ENCODE measurements at places on chromosomes 1 and 21. TPM values are rescaled to one million over a fixed set of nuclear protein-coding genes. Genes with fewer than 3 reads are reported as not detected.

DNA sequence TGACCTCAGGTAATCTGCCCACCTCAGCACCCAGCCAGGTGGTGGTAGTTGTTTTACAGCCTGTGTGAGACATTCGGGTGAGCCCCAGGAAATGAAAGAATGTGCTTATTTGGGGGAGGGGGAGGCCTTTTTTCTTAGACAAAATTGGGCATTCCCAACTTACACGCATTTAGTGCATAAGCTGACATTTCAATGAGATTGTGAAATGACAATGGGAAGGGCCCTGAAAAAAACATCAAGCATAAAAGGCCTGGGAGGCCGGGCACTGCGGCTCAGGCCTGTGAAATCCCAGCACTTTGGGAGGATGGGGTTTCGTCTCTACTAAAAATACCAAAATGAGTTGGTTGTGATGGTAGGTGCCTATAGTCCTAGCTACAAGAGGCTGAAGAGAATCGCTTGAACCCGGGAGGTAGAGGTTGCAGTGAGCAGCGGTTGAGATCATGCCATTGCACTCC is 5.0 kb downstream of the GAS5 start:
- no peak for DNase-seq

DNA sequence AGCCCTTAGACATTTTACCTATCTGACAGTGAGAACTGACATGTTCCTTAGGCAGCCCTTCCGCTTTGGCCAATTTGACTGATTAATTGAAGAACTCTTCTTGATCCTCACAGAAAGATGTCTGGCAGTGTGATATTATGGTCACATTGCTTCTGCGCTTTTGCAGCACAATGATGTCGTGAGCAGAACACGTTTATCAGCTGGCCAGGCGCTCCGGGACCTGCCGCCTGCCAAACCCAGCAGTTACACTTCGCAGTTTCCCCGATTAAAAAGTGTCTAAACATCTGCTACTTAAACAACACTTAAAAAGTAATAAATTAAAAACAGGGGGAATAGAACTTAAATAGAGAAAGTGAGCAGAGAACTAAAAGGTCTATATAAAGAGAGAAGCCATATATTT is 103.5 kb upstream of the ETS2 start:
- peak; percentile 28 for DNase-seq

DNA sequence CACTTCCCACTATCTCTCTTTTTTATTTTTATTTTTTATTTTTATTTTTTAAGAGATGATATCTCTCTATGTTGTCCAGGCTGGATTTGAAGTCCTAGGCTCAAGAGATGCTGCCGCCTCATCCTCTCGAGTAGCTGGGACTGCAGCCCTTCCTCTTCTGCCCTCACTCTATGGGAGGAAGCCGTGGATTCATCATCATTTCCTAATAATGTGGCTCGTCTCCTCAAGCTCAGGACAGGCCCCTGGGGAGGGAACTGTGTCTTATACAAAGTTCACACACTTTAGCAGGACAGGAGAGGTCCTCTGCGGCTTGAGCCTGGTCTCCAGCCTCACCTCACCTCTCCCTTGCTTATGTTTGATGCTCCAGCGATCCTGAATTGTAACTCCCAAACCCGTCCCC is 16.5 kb upstream of the IFFO2 start:
- no peak for DNase-seq

MRPL55 gene
- 53.1 TPM for total RNA-seq

DNA sequence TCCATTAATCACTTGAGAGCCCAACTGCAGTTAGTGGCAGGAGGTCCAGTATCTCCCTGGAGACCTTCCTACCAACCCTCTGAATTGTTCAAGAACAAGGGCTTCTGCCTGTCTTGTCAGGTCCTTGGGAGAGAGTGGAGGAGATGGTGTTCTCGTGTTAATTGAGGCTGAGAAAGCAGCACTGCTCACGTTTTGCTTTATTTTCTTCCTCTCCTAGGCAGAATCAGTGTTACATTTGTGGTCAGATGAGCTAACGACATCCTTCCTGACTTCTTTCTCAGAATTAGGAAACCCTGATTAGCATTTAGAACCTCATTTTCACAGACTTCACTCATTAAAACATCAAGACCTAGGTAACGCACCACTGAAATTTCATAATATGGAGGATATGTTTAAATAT is 26.4 kb upstream of the LRIG2 start:
- DNase-seq, result no peak

PRKCZ gene
- 22.9 TPM for total RNA-seq

GCSAML gene
- total RNA-seq, result 0.17 TPM

DNA sequence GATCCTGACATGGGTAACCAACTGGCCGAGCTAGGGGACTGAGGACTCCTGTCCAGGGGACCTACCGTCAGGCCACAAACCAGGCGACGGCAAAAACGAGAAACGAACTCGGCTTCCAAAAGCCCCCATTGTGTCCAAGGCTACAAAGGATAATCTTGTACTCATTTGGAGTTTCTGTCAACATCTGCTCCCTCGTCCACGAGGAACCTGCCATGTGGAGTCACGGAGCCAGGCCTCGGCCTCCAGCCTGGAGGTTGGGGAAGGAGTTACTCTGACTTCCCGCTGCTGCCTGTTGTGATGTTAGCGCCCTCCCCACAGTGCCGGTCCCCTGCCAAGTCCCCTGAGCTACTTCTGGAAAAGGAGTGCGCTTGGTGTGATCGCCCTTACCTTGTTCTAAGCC is 7.3 kb downstream of the KRTAP10-1 start:
- no peak for DNase-seq

SYTL1 gene
- 2.3 TPM for total RNA-seq

MR1 gene
- total RNA-seq, result 9.0 TPM

GRCh38 chr1:16180291-16180824 is 24.5 kb upstream of the EPHA2 start:
- DNase-seq, result no peak

- DNase-seq, result peak; percentile 68
These were observed 35.8 kb downstream of the HHAT start for GRCh38 chr1:210364479-210364878.

PLCH2 gene
- total RNA-seq, result not detected

GRCh38 chr1:10737651-10738050 is 58.8 kb downstream of the CASZ1 start:
- DNase-seq, result no peak

- no peak for DNase-seq
These were observed 262.6 kb downstream of the SIPA1L2 start for GRCh38 chr1:232367293-232367692.

TCHHL1 gene
- total RNA-seq, result not detected

DNA sequence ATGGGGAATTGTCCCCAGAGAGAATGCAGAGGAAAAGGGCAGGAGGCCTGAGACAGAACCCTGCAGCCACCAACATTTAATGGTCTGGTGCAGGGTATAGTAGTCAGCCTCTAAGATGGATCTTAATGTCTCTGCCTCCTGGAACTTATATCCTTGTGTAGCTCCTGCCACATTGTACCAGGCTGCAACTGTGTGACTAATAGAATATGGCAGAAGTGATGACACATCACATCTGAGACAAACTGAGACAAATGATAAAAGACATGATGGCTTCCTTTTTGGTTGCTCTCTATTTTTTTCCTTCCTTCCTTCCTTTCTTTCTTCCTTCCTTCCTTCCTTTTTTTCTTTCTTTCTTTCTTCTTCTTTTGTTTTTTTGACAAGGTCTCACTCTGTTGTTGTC is 37.1 kb upstream of the CYP4B1 start:
- DNase-seq, result no peak

DNA sequence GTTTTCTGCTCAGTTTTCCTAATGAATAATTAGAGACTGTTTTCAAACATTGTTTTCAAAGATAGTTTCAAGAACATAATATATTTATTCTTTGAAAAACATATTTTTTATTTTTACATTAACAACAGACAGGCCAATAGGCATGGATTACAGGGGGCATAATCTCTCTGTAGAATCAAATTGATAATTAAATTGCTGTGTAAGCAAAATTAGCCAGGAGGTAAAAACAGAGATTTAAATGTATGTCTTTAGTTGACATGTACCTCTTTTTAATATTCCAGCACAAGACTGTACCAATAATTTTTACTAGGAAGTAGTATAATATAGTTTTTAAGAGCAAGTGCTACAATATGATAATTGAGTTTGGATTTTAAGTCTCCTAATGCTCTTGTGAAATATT is 1444.5 kb downstream of the BRINP3 start:
- DNase-seq, result no peak

PTTG1IP gene
- total RNA-seq, result 206 TPM

LCE1B gene
- not detected for total RNA-seq

DNA sequence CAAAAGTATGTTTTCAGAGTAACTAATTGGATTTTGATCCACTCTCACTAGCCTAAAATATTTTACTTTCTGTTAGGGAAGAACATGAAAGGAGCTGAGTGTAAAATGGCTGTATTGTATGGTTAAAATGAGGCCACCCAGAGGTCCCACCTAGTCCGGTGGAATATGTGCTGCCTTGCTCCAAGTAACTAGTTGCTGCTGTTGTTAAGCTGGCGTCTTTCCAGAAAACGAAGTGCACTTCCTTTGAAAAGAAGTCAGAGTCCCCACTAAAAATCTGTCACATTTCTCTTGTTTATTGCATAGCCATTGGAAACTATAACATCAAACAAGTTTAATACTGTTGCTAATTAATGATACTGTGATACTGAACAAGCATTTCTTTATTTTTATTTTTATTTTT is 3.2 kb downstream of the SLC25A33 start:
- no peak for DNase-seq

GRCh38 chr1:229863651-229864545 is 203.1 kb upstream of the GALNT2 start:
- peak; percentile 48 for DNase-seq

DNA sequence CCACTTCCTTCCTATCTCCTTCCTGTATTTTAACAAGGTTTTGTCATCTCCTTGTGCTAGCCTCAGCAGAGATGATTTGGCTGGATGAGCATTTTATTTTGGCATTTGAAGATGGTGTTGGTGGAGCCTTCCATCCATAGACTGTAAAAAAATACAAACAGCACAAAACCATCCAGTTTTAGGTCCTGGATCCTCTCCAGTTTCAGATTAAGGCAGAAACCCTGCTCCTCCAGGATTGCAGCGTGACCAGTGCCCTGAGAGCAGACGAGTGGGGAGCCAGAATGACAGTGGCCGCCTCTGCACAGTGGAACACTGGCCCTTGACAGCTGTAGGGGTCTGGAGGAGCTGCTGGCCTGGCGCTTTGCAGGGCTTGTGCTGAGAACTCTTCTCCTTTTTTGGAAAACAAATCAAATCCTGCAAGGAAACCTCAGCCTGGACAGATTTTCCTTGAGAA is 72.2 kb upstream of the GADD45A start:
- DNase-seq, result peak; percentile 28

- DNase-seq, result no peak
These were observed 59.2 kb downstream of the ETS2 start for GRCh38 chr21:38864964-38865363.

DNA sequence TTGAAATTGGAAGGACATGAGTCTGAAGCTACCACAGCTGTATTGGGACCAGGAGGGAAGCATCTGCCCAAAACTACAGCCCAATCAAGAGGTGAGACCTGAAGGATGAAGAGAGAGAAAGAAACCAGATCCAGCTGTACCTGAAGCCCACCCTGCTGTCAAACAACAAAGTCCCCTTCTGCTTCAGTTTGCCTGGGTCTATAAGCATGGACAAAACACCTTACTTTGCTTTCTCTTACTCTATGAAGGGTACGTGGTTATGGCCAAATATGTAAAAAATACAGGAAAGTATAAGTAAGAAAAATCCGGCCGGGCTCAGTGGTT is 26.4 kb downstream of the TOMM20 start:
- DNase-seq, result no peak

TTC24 gene
- not detected for total RNA-seq

GRCh38 chr1:222096883-222097282 is 355.0 kb upstream of the DUSP10 start:
- no peak for DNase-seq

- no peak for DNase-seq
These were observed 32.4 kb upstream of the CTTNBP2NL start for GRCh38 chr1:112363636-112364035.

FOXO6 gene
- 6.3 TPM for total RNA-seq

CDK18 gene
- 148 TPM for total RNA-seq

DNA sequence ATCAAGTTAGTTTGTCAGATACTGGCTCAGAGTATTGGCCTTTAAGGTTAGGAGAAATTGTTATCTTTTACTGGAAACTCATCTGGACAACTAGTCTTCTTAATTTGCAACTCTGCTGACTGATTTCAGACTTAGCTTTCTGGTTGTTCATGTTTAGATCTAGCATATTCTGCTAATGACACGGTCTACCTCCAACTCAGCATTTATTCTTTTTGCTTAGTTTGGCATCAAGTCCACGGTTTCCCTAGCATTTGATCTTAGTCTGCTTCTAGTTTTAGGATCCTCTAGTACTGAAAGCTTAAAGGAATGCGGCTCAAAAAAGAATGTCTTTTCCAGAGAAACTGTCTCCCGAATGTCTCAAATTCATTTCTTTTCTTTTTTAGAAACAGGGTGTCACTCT is 75.6 kb upstream of the SLFNL1 start:
- DNase-seq, result no peak

DNA sequence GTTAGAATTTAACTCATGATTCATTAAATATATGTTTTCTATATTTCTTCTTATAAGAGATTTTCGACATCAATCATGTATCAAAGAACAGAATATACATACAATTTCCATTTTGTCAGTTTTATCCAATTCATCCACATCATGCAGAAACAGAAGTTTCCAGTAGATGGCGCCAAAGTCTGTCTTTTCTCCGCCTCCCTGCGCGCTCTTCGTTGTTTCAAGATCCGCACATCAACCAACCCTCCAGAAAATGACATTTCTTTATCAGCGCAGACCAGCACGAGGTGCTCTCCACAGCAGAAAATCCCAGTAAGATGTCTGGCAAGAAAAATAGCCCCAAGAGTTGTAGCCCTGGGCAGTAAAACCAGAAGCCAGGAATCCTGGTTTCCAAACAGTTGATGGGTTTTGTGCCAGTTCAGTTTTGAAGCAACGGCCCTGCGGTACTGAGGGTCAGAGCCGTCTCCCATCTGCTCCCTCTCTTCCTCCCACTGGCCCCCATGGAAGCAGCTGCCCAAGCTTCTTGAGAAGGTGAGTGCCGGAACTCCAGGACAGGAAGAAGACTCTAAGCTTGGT is 38.6 kb upstream of the GPR137B start:
- no peak for DNase-seq

- DNase-seq, result no peak
These were observed 199.9 kb downstream of the LRRC40 start for GRCh38 chr1:70005386-70006034.

DNA sequence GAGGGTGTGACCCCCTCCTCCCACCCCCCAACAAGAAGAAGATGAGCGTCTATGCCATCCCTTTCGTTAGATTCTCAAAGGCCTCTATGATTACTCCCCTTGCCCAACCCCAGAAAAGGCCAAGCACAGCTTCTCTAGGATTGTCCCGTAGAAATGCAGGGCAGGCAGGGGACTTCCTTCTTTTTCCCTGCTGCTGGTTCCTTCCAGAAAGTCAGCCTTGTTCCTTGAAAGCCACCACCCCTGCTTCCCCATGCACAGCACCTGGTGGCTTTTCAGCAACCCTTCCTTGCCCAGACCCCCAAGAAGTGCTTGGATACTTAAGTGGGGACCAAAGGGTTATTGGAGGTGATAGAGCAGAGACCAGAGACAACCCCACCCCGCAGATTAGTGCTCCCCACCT is 75.1 kb downstream of the ARHGEF10L start:
- no peak for DNase-seq

DUSP10 gene
- 5.1 TPM for total RNA-seq
